ENCODE measurements at places on chromosomes 3 and 15.
A peak's percentile ranks its signal among the peaks of the same experiment; 100 is the strongest.

GRCh38 chr15:83854950-83855707 is 201.2 kb downstream of the ADAMTSL3 start:
- DNase-seq, result no peak

DNA sequence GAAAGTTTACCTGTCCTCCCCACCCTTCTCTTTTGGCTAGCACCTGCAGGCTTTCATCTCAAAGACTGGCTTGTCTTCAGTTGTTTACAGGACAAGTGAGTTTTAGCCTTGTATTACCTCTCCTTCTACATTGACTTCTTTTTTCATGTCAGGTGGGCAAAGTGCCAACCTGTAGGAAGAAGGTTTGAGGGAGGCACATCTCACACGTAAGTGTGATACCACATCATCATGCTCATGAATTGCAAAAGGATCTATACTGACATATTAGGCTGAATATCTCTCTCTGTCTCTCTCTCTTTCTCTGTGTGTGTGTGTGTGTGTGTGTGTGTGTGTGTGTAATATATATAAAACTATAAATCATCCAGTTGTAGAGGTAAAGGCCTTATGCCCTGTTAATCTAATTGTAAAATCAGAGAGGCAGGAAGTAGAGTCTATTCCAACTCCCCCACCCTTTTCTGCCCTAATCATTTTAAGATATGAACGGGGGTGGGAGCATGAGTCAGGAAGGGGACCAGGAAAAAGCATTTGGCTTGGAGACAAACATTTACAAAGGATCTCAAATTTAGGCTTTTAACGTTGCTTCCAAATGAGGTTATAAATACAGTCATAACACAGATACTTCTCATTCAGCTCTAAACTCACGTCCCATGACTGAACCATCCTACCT is 107.0 kb upstream of the PFN2 start:
- DNase-seq, result peak; percentile 52

DNA sequence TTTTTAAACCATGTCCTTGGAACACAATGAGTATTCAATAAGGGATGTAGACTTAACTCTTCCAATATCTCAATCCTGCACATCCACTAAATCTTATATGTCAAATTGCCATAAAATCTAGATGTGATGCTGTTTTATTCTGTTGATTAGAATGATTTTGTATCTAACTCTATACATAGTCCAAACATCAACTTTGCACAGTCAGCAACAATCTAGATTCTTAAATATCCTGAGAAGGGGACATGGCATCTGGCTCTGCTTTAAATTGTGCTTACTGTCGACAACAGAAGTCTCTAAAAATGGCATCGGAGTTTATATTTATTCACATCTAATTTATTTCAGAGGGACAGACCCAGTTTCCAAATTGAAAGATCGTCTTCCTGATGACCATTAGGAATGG is 276.2 kb downstream of the GAP43 start:
- DNase-seq, result no peak

- DNase-seq, result no peak
Observed at GRCh38 chr3:146517684-146518435, 26.5 kb downstream of the PLSCR1 start.

- DNase-seq, result no peak
Observed at GRCh38 chr15:29621616-29622015, 200.7 kb downstream of the TJP1 start.

GRCh38 chr15:83285979-83286553 is 1.6 kb upstream of the BNC1 start:
- DNase-seq, result peak; percentile 89

GRCh38 chr3:45272828-45273470 is 46.9 kb upstream of the TMEM158 start:
- no peak for DNase-seq

DNA sequence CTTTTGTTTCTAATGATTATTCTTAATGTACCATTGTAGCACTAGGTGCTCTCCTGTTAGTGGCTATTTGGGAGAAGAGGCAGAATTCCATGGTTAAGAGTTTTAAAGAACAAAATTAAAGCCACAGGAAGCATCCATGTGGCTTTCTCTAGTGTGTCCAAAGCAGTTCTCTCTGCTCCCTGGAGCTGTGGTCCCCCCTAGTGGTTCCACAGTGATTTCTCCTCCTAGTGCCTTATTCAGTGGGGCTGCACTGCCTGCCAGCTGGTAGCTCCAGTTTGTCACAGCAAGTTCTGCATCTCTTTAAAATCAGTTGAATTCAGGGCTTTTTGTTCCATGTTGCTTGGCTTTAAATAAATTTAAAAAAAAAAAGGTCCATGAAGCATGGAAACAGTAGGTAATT is 39.6 kb upstream of the FAM98B start:
- DNase-seq, result peak; percentile 85

DNA sequence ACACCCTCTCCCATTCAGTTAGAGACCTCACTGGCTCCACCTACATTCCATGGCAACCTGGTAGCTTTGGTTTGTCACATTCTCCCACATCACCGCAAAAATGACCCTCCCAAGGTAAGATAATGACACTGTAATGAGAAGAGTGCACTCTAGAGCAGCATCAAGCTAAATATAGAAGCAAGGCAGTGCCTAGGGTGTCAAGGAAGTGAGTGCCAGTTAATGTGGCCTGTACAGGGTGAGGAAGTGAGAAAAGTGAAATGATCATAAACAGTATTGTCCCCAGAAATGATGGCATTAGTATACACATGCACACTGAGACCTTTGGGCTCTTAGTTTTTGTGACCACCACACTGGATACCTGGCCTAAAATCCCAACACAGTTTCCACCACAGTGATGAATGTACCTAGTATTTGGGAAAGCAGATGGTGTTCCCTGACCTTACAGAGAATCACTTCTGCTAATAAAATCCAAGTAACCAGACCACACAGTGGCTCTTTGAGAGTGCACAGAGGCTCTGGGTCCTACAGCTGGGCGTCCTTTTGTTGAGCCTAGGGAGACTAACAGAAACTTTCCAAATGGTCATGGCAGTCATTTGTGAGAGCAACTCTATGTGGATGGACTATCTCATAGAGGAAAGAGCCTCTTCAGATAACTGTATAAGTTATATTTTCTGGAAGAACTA is 106.6 kb downstream of the ARPP21 start:
- DNase-seq, result no peak

DNA sequence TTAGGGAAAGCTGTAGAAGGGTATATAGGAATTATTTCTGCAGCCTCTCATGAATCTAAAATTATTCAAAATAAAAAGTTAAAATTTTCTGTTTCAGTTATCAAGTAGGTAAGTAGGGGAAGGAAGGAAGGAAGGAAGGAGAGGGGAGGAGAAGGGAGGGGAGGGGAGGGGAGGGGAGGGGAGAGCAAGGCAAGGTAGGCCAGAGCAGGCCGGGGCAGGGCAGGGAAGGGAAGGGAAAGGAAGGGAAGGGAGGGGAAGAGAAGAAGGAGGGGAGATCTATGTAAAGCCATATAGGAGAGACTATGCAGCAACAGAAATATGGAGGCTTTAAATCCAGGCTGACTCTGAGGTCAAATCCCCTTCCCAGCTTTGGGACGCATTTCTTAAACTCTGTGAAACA is 38.3 kb upstream of the BOC start:
- DNase-seq, result no peak

GRCh38 chr3:171374260-171374659 is 85.9 kb downstream of the TNIK start:
- peak; percentile 26 for DNase-seq

- no peak for DNase-seq
Observed at GRCh38 chr15:62741106-62741505, 301.4 kb upstream of the TPM1 start.

- DNase-seq, result no peak
Observed at GRCh38 chr15:65888981-65889380, 19.7 kb downstream of the RAB11A start.

- peak; percentile 42 for DNase-seq
Observed at GRCh38 chr3:187519428-187519890, 150.7 kb downstream of the SST start.

DNA sequence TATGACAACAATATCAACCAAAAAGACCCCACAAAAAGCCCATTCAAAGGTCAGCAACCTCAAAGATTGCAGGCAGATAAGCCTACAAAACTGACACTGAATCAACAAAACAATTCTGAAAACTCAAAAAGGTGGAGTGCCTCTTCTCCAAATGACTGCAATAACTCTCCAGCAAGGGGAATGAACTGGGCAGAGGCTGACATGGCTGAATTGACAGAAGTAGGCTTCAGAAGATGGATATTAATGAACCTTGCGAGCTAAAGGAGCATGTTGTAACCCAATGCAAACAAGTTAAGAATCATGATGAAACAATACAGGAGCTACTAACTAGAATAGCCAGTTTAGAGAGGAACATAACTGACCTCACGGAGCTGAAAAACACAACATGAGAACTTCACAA is 20.4 kb upstream of the SLC25A38 start:
- DNase-seq, result no peak

Data from GM23248 (cell line).